Adrenal gland (tissue), 19 donors: ENCODE measurements at places on chromosomes 3 and 15. TPM values are rescaled to one million over a fixed set of nuclear protein-coding genes. Genes with fewer than 3 reads are reported as not detected.

DNA sequence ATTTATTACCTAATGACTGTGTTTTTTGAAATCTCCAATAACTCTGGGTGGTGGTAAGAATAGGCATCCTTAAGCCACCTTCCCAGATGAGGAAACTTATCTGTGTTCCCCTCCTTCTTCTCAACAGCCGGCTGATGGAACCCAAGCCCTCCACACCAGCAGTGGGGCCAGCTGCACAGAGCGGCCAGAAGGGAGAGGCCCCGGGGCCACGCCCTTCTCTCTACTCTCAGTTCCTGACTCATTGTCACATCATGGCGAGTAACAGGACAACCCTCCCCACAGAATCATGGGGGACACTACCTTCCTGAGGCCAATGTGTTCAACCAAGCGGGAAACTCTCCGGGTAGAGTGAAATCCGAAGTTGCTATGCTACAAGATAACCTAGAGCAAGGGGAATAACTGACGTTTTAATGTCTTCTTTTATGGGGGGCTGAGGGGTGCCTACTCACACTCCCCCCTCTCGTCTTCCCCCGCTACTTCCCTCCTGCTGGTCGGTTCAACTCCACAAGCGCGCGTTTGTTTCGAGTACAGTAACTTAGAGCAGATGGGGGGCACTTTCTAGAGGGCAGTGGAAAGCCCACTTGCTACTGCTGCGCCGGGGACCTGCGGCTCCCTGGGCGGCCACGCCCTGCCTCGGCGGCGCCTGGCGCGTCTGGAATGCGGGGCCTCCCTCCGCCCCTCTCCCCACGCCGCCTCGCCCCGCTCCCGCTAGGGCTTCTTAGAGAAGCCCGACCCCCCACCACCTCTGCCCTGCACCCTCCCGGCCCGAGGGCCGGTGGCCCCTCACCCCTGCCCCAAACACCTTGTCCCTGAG is 621 bp downstream of the ANXA2 start:
- peaks cover 49% of the 10 kb centered on the region for H3K4me1 ChIP-seq
- H3K4me3 ChIP-seq, result peak overlapping the region; percentile 81
- peak overlapping the region; percentile 89 for H3K27ac ChIP-seq
- DNase-seq, result peak; percentile 72

GRCh38 chr3:149969940-149970715 is 567 bp downstream of the PFN2 start:
- H3K27ac ChIP-seq, result no peak overlapping the region
- peak overlapping the region; percentile 46 for H3K4me3 ChIP-seq
- no peaks in the 10 kb centered on the region for H3K27me3 ChIP-seq
- peaks cover 30% of the 10 kb centered on the region for H3K4me1 ChIP-seq

DNA sequence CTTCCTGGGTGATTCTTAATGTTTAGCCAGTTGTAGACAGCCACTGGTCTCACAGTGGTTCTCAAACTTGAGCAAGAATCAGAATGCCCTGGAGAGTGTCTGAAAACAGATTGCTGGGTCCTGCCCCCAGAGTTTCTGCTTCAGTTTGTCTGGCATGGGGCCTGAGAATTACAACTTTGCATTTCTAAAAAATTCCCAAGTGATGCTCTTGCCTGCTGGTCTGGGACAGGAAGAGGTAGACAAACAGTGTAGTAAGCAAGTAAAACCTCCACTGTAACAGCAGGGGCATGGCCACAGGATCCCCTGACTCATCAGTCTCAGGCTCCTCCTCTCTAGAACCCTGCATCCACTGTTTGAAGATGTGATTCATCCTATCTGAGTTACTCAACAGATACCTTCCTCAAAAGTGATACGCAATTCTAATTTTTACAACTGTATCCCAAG is 36.5 kb downstream of the DZIP1L start:
- no peaks in the 10 kb centered on the region for H3K4me1 ChIP-seq
- H3K27ac ChIP-seq, result no peak overlapping the region
- H3K4me3 ChIP-seq, result no peak overlapping the region
- H3K27me3 ChIP-seq, result no peaks in the 10 kb centered on the region
- peak; percentile 36 for DNase-seq

The CACNA1D gene
- 45.5 TPM for total RNA-seq

The CRABP1 gene
- 2.4 TPM for total RNA-seq

- H3K27ac ChIP-seq, result no peak overlapping the region
- H3K36me3 ChIP-seq, result no peaks in the 10 kb centered on the region
- no peak overlapping the region for H3K4me3 ChIP-seq
Observed at GRCh38 chr3:16898595-16899395, 14.0 kb downstream of the PLCL2 start.

DNA sequence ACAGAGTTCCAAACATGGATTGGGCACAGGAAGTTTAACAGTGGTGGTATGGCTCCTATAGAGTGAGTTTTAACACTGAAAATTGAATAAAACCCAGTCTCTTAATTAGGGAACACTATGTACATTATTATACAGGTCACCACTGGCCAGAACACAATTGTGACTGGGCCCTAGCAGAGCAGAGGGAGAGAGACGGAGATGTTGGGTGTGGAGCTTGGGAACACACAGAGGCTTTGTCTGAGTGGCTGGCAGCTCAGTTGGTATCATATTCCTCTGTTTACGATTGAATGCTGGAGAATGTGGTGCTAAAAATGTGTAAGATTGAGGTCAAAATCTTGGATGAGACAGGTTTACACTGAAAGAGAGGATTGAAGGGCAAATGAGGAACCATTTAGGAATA is 6.8 kb upstream of the MOBP start:
- no peak for DNase-seq
- no peak overlapping the region for H3K4me3 ChIP-seq
- H3K27me3 ChIP-seq, result peaks cover under 1% of the 10 kb centered on the region
- no peak overlapping the region for H3K27ac ChIP-seq
- H3K4me1 ChIP-seq, result no peaks in the 10 kb centered on the region
- no peaks in the 10 kb centered on the region for H3K36me3 ChIP-seq

DNA sequence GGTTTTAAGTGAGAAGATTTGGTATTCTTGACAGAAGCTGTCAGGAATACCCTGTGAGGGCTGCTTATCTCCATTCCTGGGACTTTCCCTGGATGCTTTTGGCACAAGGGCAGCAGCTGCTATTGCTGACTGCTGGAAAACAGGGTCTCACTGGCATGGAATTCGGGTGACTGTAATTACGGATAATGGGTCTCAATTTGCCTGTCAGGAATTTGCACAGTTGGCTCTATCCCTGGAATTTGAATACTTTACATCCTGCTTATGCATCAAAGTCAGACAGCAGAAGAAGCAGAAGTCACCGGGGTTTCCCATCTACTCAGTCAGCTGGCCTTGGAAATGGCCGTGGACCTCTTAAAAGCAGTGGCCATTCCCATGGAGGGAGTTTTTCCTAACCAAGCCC is 25.9 kb upstream of the AKAP13 start:
- H3K27me3 ChIP-seq, result no peaks in the 10 kb centered on the region
- peaks cover 11% of the 10 kb centered on the region for H3K4me1 ChIP-seq
- no peak for DNase-seq
